ENCODE measurements at places on chromosomes 1 and 21. TPM values are rescaled to one million over a fixed set of nuclear protein-coding genes. Genes with fewer than 3 reads are reported as not detected.

The ILDR2 gene
- 0.13 TPM for total RNA-seq

The KPRP gene
- not detected for total RNA-seq

The KRTAP21-2 gene
- total RNA-seq = not detected

The GFI1 gene
- 0.07 TPM for total RNA-seq

The TAF1A gene
- 11.3 TPM for total RNA-seq

The OR13G1 gene
- total RNA-seq = not detected

The PALMD gene
- total RNA-seq = 2.6 TPM

The HSD3B1 gene
- not detected for total RNA-seq

The TNFSF4 gene
- total RNA-seq = 2.3 TPM

The CAPN8 gene
- total RNA-seq = not detected

The YARS1 gene
- total RNA-seq = 139 TPM

The SZRD1 gene
- total RNA-seq = 47.6 TPM

The STRIP1 gene
- 48.3 TPM for total RNA-seq

The S100A13 gene
- 57.6 TPM for total RNA-seq

The SPATA21 gene
- total RNA-seq = not detected

The IL19 gene
- total RNA-seq = not detected

The TMEM79 gene
- 2.6 TPM for total RNA-seq

The LY9 gene
- total RNA-seq = not detected
